ENCODE measurements at places on chromosomes 5 and 9.
A peak's percentile ranks its signal among the peaks of the same experiment; 100 is the strongest.

DNA sequence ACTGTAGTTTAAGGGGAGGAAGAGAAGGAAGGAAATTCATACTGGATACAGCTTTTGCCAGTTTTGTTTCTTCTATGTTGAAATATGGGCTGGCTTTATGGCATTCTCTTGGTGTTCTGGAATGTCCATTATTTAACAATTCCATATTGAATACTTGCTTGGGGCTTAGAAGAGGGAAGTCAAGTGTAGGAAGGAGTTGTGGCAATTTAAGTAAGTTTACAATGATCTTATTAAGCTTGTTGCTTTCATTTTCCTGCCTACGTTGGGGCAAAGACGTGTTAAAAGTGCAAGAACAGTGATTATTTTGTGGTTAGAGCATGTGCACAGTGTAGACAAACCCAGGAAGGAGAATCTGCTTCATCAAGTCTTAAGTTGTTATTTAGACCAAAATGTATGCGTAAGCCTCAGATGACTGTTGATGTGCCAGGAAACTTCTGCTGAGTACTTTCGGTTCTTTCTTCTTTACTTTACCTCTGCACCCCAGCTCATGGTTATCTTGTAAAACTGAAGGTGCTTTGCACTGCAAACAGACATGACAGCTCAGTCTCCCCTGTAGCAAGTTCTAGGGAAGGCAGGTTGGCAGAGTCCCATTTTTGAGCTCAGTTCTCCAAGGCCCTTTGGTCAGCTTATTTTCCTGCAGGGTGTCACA, 75.8 kb downstream of the F2RL2 start:
- DNase-seq: peak; percentile 8

DNA sequence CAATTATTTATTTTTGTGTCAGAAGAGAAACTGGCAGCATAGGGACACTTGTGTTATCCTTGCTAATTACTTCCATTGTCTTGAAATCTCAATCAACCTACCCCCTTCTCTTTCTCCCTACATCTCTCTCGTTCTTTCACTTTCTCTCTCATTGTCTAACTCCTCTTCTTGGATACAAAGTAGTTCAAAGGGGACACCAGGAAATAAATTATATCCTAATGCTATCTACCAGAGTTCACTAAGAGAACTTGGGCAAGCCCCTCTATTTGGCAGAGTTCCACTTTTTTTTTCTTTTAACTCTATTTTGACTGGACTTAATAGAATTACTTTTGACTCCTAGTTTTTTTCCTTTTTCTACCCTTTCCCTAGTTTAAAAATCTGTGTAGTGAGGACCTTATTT, 102.2 kb downstream of the MEF2C start:
- no peak for DNase-seq

DNA sequence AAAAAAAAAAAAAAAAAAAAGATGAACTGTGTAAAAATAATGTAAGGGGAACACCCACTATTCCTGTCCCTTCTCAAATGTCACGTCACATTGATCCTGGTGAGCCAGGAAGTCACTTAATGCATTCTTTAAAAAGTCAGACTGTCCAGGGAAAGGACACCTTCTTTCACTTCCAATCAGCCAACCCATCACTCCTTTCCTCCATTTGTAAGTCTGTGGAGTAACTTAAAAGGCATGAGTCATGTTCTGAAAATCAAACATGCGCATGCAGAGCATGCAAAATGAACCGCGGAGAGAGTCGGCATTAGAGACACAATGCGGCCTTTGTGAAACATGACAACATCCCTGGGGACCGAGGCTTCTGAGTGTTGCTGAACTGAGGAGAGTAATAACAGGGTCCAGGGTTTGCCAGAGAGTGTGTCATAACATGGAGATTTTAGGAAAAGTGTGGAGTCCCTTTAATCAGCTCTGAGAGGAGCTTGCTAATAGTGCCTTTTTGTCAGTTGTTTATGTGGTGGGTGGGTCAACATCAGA, 77.6 kb upstream of the SEMA6A start:
- no peak for DNase-seq

DNA sequence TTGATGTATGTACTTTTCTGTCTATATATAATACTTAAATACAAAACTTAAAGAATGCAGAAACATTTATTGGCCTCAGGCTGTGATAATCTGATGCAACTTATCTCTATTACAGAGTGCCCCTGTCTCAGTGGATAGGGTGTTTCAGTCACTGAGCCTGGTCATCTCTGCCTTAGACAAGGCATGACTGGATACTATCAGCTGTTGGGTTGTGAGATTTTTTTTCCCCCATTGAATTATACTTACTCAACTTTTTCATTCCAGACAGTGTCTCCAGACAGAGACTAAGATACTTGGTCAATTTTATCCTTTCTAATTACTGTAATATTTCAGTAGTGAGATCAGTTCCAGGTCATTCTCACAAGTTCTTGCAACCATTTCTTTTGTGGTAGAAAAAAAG, 26.7 kb downstream of the XRCC4 start:
- DNase-seq: no peak

GRCh38 chr5:62589504-62589903, 10.9 kb downstream of the LRRC70 start:
- no peak for DNase-seq

DNA sequence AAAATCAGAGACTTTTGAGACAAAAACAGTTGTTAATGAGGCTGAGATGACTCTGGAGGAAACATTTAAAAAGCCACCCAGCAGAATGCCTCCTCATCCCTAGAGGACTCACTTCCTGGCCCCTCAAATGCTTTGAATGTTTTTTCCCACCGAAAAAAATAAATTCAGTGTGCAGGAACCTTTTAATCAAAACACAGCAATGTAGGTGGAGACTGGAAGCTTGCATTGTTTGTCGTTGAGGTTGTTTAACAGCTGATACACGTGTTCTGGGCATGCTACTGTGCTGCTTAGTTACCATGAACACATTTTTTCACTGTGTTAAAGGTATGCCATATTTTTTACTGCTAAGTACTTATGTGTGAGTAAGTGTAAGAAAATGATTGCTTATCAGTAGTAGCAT, 65.7 kb upstream of the ADCY2 start:
- no peak for DNase-seq

GRCh38 chr9:114387680-114388356, at the start of gene AKNA:
Gene AKNA, minus strand, starts transcription at chr9:114387982. Its CDS starts 6,649 bp downstream, at chr9:114381333.
- peak; percentile 69 for DNase-seq

- DNase-seq: no peak
Measured at GRCh38 chr5:152058267-152058666, 133.6 kb upstream of the GLRA1 start.

GRCh38 chr9:4243877-4244812, 55.7 kb downstream of the GLIS3 start:
- no peak for DNase-seq

DNA sequence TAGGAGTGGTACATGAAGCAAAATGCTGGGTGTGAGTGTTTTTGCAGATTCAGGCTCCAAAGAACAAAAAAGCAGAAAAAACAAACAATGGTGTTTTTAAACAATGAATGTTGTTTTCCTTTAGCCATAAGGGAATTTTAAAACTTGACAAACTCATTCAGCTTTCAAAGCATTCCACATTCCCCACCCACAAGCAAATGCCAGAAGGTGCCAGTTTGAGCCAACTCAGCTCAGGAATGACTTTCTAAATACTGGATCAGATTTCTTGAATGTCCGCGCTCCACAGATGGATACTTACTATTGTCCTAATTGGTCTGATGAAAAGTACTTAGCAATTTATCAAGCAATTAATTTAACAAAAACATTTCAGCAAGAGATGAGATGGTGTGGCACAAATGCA, 12.9 kb upstream of the MOB3B start:
- no peak for DNase-seq

GRCh38 chr9:83191154-83191553, 128.2 kb upstream of the RASEF start:
- no peak for DNase-seq

GRCh38 chr5:9833871-9834270, 203.7 kb upstream of the TAS2R1 start:
- DNase-seq: no peak

DNA sequence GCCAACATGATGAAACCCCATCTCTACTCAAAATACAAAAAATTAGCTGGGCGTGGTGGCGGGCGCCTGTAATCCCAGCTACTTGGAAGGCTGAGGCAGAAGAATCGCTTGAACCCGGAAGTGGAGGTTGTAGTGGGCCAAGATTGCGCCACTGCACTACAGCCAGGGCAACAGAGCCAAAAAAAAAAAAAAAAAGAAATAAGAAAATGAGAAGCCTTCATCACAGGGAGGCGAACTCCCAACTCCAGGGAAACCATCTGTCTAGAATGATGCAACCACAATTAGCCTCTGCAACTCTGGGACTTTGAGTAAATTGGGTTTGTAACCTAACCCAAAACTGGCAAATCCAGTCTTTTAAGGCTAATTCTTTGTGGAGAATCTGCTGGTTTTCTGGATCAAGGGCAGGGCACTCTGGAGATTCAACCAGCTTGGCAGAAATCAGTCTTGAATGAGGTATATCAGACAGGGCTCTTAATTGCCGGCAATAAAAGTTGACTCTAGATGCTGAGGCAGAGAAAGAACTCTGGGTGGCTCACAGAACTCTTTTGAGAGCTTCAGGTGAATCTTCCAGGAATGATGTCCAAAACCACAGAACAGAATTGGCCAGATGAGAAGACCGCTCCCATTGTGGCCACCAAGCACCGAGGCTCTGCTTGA, 9.9 kb downstream of the S100Z start:
- no peak for DNase-seq

DNA sequence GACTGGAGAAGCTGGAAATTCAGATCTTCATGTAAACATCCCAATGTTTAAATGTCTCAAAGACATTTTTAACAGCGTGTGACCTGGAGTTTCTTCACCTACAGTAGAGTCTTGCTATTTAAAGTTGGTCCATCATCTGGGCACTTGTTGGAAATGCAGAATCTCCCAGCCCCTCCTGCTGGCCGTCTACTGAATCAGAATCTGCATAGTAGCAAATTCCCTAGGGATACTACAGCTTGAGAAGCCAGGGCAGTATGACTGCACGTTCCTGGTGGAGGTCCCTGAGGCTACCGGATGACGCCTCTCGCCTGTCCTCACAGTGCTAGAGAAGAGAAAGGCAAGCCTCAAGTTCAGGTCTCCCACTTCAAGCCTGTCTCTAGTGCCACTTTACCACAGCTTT, 15.7 kb downstream of the SAP30L start:
- no peak for DNase-seq

GRCh38 chr9:35790385-35791296, 750 bp upstream of the NPR2 start:
- DNase-seq: peak; percentile 15

DNA sequence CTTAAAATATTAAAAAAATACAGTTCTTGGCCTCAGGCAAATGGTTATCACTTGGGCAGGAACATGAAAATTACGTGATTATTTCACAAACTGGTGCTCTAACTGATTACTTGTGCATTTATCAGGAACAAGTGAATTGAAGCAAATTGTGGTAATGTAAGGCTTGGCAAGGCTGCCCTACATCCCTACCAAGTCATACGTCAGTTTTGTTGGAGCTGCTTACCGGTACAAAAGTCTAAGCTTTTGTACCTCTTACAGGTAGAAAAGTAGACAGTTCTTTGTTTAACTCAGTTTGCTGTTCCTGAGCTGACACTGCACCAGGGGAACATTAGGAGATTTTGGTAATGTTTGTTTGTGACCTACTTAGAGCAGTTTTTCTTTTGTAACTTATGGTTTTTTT, 2.2 kb downstream of the G3BP1 start:
- no peak for DNase-seq

GRCh38 chr5:129912601-129913255, 8.5 kb downstream of the CHSY3 start:
- no peak for DNase-seq

DNA sequence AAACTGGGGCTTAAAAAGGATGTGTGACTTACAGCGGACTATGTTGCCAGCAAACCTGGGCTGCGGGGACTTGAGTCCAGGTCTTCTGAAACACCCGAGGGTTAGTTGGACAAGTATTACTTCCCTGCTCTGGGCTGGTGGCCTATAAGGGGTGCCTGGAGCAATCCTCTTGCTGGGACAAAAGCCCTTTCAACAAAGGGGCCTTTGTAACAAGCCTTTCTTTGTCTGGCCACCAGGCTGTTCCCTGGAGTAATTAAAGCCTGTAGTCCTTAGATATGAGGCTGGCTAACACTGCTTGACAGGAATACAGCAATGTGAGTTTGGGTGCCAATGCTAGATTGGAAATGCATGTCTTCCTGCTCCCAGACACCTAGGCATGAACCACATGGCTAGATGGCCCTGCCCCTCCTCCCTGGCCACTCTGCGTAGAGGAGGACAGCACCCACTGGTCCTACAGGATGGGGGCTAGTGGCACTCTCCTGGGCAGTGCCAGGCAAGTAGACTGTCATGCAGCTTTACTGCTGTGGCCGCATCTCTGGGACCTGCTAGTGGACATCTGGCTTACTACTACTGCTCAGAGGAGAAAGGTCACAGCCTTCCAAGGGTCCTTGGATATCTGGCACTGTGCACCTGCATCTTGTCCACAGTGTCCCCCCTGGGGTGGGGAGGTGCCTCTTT, 343.1 kb downstream of the ZSWIM6 start:
- no peak for DNase-seq

GRCh38 chr5:131622633-131623032, 12.4 kb downstream of the RAPGEF6 start:
- no peak for DNase-seq

GRCh38 chr5:90878549-90879196, 320.1 kb downstream of the ADGRV1 start:
- no peak for DNase-seq

DNA sequence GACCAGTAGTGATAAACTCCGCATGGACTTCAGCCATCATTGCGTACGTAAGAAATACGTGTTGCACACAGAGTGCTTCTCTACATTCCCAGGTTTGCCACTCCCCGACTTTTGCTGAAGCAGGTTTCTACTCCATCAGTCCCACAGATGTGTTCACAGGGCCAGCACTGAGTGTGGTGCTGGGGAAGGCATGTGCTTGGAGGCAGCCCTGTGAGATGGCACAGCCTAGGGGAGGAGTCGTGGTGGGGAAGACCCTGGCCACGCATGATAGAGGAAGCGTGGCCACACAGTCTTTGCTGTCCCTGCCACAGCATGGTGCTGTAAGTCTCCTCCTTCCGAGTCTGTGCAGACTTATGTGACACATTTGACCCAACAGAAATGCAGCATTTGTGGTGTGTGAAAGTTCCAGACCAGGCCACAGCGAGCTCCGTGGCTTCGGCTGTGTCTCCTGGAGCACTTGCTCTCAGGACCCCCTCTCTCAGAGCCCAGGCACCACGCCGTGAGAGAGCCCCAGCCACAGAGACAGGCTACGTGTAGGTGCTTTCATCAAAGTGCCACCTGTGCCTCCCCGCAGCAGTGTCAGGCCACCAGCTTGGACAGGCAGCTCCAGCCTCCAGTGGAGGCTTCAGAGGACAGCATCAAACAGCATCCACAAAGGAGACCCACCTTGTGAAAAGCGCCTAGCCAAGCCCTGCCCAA, 197.8 kb downstream of the AUH start:
- DNase-seq: no peak

DNA sequence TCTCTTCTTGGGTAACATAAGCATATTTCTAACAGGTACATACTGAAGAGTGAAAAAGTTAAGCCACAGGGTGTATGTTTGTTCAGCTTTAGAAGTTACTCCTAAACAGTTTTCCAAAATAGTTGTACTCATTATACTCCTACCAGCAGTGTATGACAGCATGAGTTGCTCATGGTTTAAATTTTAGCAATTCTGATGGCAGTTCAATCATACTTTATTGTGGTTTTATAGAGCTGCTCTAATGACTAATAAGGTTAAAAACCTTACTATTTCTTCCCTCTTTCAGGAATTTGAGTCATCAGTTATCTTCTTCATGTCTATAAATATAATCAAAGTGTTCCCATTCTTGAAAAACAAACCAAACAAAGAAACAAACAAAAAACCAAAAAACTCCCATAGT, 81.5 kb downstream of the CAAP1 start:
- no peak for DNase-seq
